NCI-H510A (cell line): ENCODE measurements at places on chromosomes 11 and 22.

DNA sequence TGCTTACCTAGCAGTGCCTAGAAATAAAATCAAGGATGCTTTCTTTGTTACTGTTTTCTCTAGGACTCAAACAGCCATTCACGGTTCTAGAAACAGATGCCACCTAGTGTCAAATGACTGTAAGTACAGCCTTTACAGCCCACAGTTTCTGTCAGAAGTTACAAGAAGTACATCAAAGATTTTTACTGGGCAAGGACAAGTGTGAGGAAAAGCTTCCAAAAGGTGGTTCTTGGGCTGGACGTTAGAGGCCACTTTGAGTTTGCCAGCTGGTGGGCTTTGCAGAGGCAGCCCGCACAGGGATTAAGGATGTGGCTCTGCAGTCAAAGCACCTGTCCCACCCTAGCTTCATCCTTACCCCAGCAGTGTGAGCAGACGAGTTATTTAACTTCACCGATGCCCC is 6.9 kb downstream of the KMT5B start:
- DNase-seq, result peak; percentile 21

DNA sequence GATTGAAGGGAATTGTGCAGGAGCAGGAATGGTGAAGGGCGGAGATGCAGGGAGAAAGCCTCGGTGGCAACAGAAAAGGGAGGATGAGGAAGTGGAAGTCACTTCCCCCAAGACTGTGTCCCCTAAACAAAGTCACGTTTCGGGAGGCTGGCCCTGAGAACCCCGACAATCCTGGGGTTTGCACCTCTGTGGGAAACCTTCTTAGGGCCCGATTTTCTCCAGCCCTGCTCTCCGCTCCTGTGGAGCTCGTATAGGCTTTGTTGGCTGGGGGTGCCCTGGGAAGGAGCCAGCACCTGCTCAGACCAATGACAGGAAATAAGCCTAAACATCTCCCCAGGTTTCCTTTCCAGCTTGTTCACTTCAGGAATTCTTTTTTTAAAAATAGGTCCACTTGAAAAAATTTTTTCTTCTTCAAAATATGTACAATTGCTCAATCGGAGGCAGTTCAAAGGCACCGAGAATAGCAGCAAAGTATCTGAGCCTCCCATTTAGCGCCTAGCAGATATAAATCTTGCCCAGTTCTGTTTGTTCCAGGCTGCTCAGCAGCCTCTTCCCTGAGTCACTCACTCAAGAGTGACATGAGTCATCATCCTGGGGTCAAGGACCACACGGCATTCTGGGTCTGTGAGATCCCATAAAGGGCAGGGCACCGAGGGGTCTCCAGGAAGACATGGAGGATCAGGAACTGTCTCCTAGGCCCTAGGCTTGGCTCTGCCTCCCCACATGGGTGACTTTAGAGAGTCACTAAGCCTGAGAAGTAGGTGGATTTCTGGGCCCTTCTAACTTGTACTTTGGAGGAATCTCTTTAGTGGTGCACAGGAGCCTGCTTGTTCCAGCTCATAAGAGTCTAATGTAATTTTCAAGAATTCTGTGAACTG is 34.0 kb downstream of the IRAG1 start:
- DNase-seq, result no peak

- no peak for DNase-seq
These were observed 952.5 kb upstream of the FAT3 start for GRCh38 chr11:91272089-91272488.

- DNase-seq, result no peak
These were observed 28.3 kb upstream of the APOA1 start for GRCh38 chr11:116865696-116866095.

DNA sequence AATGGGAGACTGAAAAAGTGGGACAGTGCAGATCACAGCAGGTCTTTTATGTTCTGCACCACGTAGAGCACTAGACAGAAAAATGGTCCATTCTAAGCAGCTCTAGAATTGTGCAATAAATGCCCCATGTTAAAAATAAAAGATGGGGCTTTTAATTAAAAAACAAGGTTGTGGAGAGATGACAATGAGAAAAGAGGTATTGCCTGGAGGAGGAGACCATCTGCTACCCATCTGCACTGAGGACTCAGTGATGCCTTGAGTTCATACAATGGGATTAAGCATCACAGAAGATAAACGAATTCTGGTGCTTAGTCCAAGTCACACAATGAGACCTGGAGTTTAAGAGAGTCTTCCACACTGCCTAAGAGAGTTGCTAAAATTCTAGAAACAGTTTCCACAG is 73.6 kb downstream of the PAK1 start:
- DNase-seq, result no peak

DNA sequence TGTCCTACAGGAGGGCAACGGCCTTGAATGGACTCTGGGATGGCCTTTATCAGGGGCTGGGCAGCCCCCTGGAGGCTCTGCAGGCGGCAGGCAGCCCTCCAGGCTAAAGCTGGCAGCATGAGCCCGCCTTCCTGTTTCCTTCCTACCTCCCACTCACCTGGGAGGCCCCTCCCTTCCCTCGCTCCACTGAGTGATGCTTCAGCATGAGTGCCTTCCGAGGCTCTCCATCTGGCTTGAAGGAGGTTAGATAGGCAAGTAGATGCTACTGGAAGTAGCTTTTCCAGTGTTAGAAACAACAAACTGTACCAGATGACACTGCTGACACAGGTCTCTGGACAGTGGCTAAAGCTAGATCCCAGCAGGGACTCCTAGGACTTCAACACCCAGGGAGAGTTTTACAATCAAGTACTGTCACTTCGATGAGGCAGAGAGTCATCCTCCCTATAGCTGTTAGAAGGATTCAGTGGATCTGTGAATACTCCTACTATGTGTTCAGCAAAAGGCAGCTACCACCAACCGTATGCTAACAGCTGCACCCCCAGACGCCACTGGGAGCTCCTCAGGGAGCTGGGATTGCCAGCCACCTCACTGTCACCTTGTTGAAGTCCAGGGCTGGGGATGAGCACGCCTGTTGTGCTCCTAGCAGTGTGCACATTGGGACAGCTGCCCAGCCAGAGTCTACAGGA is 4.1 kb upstream of the SLC25A1 start:
- no peak for DNase-seq

DNA sequence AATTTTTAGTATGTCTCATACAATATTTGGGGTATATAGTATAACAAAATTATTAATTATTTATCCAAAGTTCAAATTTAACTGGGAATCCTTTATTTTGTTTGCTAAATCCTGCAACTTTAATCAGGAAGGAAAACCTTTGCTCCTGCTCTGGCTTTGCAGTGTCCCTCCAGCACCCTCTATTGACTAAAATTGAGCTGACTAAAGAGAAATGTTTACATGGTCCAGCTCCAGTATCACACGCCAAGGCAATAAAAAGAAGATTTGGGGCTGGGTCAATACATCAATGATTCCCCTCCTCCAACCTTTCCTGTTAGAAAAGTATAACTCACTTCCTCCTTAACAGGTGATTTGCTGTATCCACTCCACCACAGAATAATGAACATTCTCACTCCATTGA is 153.0 kb upstream of the LRRC4C start:
- DNase-seq, result no peak

GRCh38 chr11:11640152-11640551 is 18.3 kb upstream of the GALNT18 start:
- DNase-seq, result no peak

DNA sequence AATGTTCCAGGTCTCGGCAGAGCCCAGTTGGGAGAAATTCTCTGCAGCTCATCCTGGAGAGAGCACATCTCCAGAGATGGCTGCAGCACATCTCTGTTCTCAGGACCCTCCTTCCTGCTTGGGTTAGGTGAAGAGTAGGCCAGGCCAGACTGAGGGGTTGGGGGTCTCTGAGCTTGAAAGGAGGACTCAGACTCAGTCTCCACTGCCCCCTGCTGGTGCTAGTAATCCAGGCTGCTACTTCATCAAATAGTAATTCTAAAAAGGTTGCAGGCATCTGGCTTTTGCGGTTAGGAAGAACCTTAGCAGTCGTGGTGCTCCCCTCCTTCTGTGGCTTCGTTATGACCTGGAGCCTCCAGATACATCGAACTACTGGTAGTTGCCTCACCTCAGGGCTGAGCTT is 9.7 kb downstream of the TUB start:
- DNase-seq, result no peak

GRCh38 chr11:115598257-115598901 is 94.2 kb upstream of the CADM1 start:
- DNase-seq, result no peak

GRCh38 chr22:25623310-25623734 is 58.8 kb downstream of the GRK3 start:
- DNase-seq, result no peak

- DNase-seq, result no peak
These were observed 186.0 kb upstream of the CTSC start for GRCh38 chr11:88523386-88524071.

DNA sequence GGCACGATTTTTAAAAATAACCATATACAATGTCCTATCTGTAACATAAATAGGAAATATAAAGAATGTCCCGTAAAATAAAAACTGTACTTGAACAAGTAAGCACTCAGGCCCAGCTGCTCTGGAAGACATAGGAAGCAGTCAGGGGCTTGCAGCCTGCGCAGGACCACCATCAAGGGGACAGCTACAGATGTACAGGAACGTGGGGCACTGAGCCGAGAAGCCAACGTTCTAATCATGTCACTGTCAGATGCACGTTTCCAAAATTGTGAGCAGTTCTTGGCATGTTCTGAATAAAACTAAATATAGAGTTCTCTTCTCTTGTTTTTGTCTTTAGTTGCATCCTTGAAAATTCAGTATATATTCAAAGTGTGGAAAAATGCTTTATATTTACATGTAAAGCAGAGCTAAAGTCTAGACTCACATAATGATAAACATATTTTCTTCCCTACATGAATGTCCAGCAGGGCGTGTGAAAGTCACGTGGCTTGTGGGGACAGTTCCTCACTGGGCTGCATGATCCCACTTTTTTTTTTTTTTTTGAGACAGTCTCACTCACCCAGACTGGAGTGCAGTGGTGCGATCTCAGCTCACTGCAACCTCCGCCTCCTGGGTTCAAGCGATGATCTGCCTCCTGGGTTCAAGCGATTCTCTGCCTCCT is 28.4 kb upstream of the TSPAN18 start:
- DNase-seq, result no peak

- no peak for DNase-seq
These were observed 60.6 kb downstream of the RTL6 start for GRCh38 chr22:44437216-44438055.

DNA sequence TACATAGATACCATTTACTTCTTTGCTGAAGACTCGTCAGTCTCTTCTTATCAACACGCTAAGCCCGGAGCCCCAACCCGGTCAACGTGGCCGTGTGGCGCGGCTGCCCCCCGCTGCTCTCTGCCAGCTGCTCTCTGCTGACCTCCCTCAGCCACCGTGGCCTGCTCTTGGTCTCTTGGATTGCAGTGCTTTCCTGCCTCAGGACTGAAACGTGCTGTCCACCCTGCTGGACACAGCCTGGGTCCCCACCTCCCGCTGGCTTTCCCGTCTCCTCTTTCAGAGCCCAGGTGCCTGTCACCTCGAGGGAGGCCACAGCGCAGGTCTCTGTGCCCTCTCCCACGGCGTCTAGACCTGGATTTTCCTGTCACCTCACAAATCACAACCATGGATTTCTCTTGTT is 388.1 kb upstream of the B3GAT1 start:
- DNase-seq, result no peak

DNA sequence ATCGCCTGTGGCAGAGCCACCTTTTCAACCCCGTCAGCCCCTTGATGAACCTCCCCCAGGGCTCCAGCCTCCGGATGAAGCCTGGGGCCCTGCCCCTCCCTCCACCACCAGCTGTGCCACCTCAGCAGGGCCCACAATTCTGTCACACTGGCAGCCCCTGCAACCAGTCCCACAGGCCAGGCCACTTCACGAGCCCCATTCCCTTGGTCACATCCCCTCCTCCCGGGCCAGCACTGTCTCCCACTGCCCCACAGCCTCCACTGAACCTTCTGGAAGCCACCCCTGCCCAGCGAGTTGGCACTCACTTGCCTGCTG is 19.9 kb downstream of the OSBPL5 start:
- no peak for DNase-seq

DNA sequence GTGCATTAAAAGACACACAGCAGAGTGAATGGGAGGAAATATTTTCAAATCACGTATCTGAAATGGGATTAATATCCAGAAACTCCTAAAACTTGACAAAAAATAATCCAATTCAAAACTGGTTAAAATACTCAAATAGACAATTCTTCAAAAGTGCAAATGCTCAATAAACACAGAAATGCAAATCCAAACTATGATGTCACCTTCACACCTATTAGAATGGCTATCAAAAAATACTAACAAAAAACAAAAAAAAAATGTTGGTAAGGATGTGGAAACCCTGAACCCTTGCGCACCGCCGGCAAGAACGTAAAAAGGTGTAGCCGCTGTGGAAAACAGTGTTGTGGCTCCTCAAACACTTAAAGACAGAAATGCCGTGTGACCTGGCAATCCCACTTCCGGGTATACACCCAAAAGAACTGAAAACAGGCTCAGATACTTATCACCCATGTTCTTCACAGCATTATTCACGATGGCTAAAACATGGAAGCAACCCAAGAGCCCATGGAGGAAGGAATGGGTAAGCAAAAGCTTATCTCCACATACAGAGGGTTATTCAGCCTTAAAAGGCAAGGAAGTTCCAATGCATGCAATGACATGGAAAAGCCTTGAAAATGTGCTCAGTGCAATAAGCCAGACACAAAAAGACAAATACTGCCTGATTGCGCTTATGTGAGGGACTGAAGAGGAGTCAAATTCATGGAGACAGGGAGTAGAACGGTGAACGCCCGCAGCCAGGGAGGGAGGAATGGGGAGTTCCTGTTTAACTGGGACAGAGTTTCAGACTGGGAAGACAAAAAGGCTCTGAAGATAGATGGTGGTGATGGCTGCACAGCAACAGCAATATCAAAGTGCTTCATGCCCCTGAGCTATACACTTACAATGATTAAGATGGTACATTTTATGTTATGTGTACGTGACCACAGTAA is 19.6 kb downstream of the BRD1 start:
- DNase-seq, result no peak

GRCh38 chr11:43504316-43504950 is 145.7 kb downstream of the TTC17 start:
- DNase-seq, result no peak

- no peak for DNase-seq
These were observed 3.1 kb downstream of the EED start for GRCh38 chr11:86247608-86248007.

DNA sequence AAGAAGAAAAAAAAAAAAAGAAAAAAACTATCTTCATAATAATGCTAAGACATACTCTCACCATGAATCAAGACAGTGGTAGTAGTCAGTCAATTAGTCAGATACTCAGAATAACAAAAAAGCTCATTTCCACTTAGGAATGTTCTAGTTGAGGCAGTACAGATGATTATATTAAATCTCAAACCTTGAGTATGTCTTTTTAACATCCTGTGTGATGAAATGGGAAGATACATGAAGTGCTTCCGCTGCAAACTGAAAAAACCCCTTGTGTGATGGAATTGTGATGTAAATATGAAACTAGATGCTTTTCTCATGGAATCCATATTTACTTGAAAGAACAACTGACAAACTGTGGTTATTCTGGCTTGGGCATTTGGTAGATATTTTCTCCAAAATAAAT is 13.7 kb downstream of the AMOTL1 start:
- no peak for DNase-seq

GRCh38 chr11:72426103-72426757 is 8.1 kb downstream of the CLPB start:
- no peak for DNase-seq

GRCh38 chr11:12433571-12434324 is 56.4 kb downstream of the PARVA start:
- DNase-seq, result no peak
